ENCODE measurements at places on chromosomes 5 and 9.

DNA sequence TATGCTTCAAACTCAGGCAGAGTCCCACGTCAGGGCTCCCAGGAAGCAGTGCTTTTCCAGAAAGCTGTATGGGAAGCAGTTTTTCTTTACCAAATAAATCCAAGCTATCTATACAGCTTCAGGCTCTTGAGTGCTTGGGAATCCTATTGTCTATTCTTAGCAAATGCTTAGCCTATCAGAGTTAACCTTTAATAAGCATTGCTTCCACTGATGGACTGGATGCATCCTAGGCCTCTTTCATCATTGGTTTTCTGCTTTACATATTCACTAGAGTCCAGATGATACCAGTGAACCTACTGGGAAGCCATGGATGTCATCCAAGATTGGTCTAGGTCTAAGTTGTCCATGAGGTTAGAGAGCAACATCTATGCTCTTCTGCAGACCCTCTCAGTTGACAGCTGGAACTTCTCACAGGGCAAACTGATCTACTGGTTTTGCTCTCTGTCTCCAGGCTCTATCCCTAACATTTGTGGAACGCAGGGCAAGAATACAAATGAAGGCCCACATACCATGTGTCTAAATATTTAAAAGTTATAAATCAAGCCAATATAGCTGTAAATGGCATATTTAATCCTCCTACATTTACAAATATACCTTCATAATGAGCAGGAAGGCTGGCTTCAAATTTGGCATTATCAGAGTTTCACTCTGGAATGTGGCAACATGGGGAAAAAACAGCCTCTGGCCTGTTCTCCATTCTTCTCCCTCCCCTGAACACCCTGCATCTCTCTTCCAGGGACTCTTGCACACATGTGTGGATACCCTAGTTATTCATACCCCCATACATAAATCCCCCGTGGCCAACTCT is 49.8 kb upstream of the PLPP1 start:
- DNase-seq = no peak

DNA sequence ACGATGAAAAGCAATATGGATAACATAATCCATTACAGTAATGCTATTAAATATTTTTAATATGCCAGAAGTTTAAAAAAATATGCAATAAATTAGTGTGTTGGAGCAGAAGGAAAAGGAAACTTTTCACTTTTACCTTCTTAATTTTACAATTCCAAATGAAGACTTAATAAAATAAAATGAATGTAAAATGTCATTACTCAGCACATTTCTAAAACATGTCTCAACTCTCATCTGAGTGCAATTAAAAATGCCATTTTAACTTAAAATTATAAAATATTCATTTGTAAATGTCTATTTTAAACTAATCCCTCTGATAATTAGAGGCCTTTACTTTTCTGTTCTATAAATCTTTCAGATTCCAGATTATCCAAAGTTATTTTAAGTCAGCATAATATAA is 733.4 kb downstream of the DNAH5 start:
- DNase-seq = no peak

- no peak for DNase-seq
Observed at GRCh38 chr9:96413302-96414221, 4.6 kb downstream of the ZNF367 start.

GRCh38 chr5:41427505-41427904 is 82.9 kb downstream of the PLCXD3 start:
- no peak for DNase-seq

DNA sequence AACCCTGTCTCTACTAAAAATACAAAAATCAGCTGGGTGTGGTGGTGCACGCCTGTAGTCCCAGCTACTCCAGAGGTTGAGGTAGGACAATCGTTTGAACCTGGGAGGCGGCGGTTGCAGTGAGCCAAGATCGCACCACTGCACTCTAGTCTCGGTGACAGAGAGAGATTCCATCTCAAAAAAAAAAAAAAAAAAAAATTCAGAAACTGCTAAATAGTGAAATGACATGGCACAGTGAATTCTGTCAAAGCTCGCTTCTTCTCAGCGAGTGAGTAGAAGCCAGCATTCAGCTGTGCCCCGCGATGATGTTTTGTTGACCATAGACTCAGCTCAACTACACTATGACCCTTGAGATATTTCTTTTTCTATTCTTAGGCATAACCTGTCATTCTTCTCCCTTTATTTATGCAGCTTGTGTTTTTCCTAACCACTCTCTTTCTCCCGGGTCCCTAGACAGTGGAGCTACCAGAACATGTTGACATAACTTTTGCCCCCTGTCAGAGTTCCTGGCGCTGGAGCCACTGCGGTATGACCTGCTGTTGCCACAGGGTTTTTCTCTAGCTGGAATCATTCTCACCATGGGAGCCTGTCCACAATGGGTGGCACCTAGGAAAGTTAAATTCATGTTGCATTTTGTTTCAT is 13.5 kb upstream of the IQGAP2 start:
- no peak for DNase-seq

- DNase-seq = no peak
Observed at GRCh38 chr5:40436535-40437237, 243.0 kb upstream of the PTGER4 start.

DNA sequence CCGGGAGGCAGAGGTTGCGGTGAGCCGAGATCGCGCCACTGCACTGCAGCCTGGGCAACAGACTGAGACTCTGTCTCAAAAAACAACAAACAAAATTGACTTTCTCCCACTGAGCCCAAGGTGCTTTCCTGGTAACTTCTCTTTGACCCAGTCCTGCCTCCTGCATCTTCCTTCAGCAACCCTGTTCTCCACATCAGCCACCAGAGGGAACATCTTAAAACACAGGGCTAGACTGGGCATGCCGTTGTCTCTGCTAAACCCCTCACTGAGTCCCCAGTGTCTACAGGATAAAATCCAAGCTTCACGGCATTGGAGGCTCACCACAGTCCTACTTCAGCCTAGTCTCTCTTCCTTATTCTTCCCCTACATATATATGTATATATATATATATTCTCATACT is 39.8 kb upstream of the KCNMB1 start:
- no peak for DNase-seq

GRCh38 chr9:89923961-89924504 is 319.2 kb downstream of the GADD45G start:
- no peak for DNase-seq

- no peak for DNase-seq
Observed at GRCh38 chr5:153159616-153160015, 330.9 kb upstream of the GRIA1 start.

- DNase-seq = no peak
Observed at GRCh38 chr5:176396330-176396729, 7.8 kb downstream of the HIGD2A start.

DNA sequence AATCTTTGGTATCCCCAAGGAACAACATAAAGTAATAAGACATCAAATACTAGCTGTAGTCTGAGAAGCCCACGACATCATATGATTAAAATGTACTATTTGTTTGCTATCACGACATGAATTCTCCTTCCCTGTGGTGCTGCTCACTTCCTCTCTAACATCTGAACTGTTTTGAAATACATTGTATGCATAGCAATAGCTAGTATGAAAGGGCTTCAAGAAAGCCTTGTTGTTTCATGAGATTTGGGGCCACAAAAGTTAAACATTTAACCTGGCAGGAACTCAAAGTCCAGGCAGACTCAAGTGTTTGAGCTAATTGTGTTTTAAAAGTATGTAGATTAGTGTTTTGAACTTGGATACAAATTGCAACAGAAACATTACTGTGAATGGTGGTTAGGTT is 237.4 kb upstream of the PTGER4 start:
- DNase-seq = no peak

DNA sequence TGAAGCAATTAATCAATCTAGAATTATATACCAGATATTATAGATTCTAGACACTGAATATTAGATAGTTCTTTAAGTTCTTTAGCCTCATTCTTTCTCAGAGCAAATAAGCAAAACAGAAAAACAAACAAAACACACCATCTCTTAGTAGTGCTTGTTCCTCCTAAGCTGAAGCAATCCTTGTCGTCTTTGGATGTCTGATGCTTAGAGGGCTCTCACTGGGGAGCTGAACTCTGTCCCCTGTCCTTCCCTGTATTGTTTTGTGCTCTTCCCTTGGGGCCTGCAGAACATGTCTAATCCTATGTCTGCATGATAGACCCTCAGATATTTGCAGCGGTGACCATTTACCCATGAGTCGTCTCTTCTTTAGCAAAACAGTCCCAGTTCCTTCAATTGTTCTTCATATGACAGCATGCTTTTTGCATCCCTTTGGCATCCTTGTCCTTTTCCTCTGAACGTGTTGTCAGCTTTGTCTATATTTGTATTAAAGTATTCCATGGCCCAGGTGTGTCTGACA is 114.3 kb downstream of the ARHGEF28 start:
- no peak for DNase-seq

DNA sequence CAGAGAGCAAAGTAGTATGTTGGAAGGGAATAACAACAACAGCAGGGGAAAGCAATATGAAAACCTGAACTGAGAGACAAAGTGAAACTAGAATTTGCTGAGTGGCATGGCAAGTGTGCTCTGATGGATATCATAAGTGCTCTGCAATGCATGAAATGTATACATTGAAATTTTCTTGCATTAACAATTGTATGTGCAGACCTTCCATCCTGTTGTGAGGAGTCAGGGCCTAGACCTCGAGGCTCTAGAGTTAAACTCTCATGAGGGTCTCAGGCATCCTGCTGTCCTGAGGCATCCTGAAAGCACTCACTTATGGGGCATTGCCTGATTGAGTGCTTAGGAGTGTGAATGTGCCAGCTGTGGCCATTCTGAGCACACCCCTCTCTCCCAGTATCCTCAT is 1.1 kb downstream of the ECM2 start:
- DNase-seq = no peak

GRCh38 chr5:87169300-87169991 is 98.2 kb upstream of the RASA1 start:
- DNase-seq = no peak

- DNase-seq = no peak
Observed at GRCh38 chr9:136529516-136530460, 16.1 kb downstream of the NOTCH1 start.

DNA sequence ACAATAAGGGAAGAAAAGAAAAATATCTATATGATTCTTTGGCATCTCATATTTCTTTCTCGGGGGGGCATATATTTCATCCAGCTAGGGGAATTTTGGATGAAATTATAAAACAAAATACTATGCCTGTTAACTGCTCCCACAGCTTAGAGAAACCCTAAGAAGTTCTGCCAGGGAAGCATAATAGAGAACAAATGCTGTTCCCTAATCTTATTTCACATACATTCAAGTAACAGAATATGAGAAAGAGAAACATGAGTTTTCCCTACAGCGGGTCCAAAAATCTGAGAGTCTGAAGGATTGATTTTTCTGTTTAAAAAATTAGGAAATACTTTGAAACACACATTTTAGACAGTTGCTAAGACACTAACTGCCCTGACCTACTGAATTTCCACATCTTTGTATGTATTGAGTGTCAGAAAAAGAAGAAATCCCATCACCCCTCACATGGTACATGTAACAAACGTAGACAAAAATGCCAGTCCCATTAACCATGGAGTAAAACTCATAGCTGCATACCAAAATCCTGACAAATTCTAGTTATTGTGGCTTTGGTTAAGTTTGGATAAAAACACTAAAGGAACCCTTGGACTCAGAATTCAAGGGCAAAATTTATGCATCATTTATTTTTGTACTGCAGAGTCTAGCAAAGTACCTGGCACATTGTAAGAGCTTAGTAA is 620.2 kb upstream of the DMAC1 start:
- no peak for DNase-seq

DNA sequence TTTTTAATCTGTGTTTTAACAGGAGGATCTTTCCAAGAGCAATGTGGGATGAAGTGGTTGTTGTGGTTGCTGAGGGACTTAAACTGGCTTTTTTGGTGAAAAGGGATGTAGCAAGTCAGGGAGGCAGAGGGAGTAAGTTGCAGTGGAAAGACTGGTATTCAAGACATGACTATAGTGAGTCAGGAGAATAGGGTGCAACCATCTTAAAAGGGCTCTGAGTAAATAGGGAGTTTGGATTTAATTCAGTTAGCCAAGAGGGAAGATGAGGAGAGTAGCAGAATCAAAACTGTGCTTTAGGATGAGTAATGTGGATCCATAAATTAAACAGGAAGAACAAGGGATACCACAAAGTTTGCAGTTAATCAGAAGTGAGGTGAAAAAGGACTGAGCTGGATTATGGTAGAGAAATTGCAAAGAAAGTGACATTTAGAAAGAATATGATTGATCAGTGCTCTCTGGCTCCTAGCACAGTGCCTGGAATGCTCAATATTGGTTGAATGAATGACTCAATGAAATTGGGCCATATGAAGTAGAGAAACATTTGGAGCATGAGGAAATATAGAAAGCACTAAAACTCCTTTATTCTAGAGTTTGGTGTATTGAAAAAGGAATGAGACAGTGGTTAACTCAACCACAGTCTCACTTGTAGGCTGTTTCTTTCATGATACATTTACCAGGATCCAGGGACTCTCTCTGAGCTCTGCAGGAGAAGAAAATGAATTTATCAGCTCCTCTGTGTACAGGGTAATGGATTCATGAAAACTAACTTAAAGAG is 5.1 kb downstream of the POLR3G start:
- DNase-seq = no peak

- DNase-seq = no peak
Observed at GRCh38 chr5:76521240-76521758, 101.9 kb downstream of the F2RL2 start.

- no peak for DNase-seq
Observed at GRCh38 chr5:161042443-161042842, 190.4 kb upstream of the ATP10B start.

DNA sequence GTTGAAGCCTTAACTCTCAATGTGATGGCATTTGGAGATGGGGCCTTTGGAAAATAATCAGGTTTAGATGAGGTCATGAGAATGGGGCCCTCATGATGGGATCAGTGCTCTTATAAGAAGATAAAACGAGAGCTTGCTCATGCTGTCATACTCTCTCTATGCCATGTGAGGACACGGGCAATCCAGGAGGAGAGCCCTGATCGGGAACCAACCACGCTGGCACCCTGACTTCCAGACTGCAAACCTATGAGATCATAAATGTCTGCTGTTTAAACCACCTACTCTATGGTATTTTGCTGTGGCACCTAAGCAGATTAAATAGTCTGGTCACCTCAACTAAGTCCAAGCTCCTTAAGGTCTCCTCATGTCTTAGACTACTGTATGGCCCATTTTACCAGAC is 10.0 kb downstream of the HMGCS1 start:
- DNase-seq = no peak

- no peak for DNase-seq
Observed at GRCh38 chr5:92653730-92654461, 927.1 kb downstream of the NR2F1-AS1 start.

DNA sequence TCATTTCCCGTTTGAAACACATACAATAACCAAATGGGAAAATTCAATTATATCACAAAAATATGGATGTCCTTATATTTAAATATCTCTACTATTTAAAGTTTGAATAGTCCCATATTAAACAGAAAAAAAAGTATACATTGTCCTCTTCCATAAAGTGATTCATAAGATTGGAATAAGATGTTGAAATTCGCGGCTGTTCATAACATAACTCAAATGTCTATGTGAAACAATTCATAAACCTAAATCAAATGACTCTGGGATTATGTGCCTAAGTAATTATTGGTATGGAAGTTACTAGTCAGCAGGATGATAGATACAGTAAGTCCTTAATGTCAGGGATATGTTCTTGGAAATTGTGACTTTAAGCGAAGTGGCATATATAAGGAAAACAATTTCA is 3.9 kb upstream of the EFNA5 start:
- DNase-seq = no peak

GRCh38 chr5:73501406-73501805 is 3.2 kb downstream of the BTF3 start:
- no peak for DNase-seq

- DNase-seq = no peak
Observed at GRCh38 chr9:13904746-13905145, 409.2 kb downstream of the NFIB start.

All from HCT116 (cell line).